ENCODE measurements at places on chromosomes 11 and 22.
A peak's percentile ranks its signal among the peaks of the same experiment; 100 is the strongest.

DNA sequence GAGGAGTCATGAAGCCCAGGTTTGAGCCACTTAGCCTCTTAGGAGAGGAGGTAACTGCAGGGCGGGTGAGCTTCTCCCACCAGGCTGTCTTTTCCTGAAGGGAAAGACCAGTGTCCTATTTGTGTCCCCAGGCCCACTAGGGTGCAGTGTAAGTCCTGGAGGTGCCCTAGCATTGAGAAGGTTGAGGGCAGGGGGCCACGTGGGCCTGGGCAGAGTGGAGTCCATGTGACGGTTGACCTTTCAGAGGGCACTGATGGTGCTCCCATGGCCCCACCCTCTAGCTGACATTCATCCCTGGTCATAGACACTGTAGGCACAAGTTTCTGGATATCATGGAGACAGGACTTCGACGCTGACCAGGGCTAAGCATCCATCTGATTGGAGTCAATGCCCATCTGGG lies 44.1 kb upstream of the TP53I11 start:
- no peak for DNase-seq

DNA sequence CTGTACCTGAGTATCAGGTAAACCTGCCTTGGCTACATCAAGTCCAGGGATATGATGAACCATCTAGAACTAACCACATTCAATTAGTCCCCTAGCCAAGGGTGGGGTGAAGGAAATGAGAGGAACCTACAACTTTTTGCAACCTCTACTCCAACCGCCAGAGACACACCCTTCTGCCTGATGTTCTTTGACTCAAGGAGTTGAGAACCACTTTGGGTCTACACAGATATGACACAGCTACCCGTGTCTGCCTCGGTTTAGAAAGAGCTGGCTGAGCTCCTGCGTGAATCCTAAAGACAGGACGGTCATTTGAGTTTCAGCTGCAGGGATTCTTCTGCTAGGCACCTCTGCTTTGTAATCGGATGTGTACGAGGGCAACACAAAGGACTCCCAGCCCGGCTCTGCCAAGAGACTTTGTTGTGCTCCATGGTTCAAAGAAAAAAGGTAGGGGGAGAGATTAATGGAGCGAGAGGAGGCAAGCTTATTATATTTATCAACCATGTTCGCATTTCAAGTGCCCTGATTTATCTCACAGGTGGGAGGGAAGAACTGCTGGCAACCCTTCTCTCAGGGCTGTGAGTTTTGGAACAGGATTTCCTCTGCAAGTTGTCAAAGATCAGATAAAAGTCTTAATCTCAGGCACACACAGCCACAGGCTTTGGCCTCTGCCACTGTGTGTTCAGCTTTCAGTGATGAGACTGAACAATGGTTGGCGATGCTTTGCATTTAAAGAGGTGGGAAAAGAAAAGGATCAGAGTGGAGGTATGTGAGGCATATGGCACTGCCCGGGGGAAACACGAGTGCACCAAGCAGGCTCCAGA lies 35.1 kb downstream of the FLI1 start:
- no peak for DNase-seq

DNA sequence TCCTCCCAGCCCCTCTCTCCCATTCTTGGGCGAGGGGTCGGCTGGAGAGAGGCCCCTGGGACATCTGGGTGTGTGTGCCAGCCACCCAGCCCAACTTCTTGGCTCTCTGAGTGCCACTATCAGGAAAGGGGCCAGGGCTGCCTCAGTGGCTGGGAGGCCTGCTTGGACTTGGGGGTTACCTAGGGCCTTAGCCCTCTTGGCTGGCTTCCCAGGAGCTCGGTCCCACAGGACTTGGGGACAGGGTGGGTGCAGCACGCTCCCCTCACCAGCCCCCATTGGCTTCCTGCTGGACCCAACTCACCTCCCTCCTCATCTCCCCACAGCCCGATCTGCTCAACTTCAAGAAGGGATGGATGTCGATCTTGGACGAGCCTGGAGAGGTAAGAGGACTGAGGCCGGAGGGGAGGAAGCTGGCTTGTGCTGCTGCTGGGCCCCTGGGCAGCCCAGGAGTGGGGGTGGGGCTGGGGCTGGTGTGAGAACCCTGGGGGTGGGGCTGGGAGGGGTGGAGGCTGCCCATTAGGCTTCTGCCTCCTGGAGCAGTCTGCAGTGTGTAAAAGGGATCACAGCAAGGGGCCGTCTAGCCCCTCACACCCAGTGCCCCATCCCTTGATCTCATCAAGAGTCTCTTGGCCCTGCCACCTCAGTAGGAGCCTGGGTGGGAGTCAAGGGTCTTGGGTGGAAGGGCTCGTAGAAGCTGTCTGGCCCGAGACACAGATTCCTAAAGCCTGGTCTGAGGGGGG lies 54.8 kb downstream of the TRIOBP start:
- DNase-seq: no peak

DNA sequence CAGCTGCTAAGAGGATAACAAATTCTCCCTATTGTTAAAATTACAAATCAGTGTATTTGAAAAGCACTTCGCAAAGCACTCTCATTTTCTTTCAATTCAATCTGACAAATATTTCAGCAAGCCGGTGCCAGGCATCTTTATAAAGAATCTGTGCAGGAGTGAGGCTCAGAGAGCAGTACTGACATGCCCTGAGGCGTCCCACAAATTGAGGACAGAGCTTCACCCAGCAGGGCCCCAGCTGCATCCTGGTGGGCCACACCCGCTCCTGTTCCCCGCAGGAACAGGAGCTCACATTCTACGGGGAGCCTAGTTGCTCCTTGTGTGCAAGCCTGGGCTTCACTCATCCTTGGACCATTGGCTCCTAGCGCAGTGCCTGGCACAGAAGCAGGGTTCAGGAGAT lies 60.9 kb upstream of the EIF3D start:
- no peak for DNase-seq

- no peak for DNase-seq
These were observed 2.0 kb downstream of the MYH9 start for GRCh38 chr22:36385491-36386350.

DNA sequence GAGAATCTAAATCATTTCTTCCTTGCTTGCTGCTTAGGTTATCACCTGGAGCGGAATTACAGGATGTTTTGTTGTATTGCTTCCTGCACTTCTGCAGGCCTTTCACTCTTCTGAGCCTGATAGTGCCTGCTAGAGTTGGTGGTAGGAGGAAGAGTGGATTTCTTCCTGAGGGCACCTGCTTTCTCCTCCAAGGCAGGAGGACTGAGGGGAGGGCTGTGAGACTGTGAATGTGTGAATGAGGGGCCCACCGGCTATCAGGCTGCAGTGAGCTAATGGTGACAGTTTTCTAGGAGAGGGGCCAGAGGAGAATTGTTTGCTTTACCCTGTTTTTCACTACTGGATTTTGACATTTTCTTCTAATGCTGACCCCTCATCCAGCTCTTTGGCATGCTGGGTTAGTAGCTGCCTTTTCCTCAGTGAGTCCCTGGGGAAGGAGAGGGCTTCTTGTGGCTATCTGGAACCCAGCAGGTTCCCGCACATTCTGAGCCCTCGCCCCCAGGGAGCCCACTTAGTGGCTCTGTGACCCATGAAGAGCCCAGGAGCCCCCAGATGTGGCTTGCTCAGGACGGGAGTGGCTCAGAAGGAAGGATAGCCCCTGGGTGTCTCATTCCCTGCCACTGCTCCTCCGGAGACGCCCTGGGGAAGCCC lies 39.1 kb downstream of the DIXDC1 start:
- DNase-seq: no peak

GRCh38 chr11:107591378-107592230 lies 657 bp downstream of the ELMOD1 start:
- no peak for DNase-seq

GRCh38 chr22:11613898-11614755 lies 3913.9 kb upstream of the OR11H1 start:
- DNase-seq: no peak

DNA sequence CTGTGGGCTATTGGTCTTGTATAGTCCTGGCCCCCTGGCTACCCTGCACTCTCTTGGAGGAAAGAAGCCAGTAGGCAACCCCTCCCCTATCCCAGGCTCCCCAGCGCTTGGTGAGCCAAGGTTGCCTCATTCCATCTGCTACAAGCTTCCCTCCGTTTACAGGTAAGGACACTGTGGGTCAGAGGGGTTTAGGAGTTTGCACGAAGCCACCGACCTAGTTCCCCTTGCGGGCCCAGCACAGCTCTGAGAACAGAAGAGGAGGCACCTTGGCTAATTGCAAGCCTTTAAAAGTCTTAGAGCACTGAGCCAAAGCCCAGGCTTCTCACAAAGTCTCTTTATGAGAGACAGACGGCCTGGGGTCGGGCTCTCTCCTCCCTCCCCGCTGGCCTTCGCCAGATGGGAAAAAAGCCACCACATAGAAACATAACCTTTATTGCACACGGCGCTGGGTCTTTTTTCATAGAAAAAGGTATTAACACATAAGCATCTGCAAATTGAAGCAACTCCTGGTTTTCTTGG lies 99.8 kb downstream of the CEP164 start:
- DNase-seq: no peak

GRCh38 chr11:64036087-64037026 lies 626 bp downstream of the FLRT1 start:
- DNase-seq: no peak

GRCh38 chr11:120205596-120206161 lies 5.2 kb upstream of the OAF start:
- no peak for DNase-seq

DNA sequence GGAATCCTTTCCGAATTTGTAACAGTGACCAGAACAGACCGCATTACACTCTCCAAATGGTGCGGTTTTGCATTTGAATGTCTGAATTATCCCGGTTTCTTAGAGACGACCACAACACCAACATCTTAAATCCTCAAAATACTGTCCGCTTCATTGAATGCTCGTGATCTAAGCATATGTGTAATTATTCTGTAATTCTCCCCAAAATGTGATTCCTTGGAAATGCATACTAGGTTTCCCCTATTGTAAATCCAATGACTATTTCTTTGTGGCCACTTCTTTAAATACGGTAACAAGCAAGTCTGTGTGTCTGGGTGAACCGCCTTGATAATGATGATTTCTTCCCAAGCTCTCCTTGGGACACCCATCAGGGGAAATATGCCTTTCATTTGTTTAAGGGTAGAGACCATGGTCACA lies 87.3 kb upstream of the DBX1 start:
- DNase-seq: no peak

- no peak for DNase-seq
These were observed 55.6 kb downstream of the ATG16L2 start for GRCh38 chr11:72869831-72870230.

GRCh38 chr11:76604081-76604625 lies 66.4 kb downstream of the LRRC32 start:
- DNase-seq: peak; percentile 27

- DNase-seq: no peak
These were observed 101.9 kb downstream of the IGLL1 start for GRCh38 chr22:23478175-23478574.
